Stimulated activated CD8-positive, alpha-beta memory T cell treated with anti-CD3 and anti-CD28 coated beads, Interleukin-2, amount 100 ng/mL, for 1 hour (primary cell): ENCODE measurements at places on chromosomes 12 and 14.

DNA sequence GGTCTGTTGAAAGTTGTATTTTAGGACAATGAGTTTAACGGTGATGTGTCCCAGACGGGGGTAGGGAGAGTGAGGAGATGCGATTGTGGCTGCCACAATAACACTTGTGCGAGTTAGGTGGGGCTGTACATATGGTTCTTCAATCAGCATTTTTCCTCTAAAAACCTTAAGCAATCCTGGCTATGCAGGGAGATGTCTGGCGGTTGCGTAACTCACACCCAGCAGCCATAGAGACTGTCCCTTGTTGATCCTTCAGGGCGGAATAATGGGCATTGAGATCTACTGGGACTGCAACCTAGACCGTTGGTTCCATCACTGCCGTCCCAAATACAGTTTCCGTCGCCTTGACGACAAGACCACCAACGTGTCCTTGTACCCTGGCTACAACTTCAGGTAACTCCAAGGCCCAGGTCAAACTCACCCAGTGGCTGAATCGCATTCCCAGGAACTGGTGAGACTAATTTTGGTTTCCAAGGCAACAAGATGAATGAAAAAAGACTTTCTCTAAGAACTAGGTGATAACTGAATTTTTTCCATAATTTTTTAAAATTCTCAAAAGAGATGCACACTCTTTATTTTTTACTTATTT lies 34.6 kb downstream of the P2RX7 start:
- no peak for DNase-seq

GRCh38 chr12:5997260-5997659 lies 52.2 kb upstream of the ANO2 start:
- no peak for DNase-seq

- DNase-seq, result no peak
Observed at GRCh38 chr12:26690601-26691000, 142.4 kb downstream of the ITPR2 start.

GRCh38 chr12:7075939-7076338 lies 15.4 kb downstream of the C1S start:
- no peak for DNase-seq

DNA sequence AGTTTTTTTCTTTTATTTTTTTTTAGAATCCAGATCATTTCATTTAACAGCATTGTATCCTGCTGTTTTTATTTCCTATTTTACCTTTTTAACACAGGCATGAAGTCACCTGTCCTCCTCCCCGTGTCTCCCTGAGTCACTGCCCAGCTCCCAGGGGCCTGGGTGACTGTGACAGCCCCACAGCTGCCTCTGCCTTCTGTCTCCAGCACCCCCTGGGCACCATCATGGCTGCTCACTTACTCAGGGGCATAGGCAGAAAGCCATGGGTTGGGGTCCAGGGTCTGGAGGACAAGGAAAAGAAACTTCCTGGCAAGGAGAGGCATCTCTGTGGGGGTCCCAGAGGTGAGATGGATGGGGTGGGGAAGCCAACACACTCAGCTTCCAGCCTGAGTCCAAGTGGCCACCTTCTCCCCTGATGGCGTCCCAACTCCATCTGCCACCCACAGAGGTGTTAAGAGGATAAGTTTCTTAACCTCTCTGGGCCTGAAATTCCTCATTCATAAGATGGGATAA lies 25.3 kb downstream of the TMEM63C start:
- no peak for DNase-seq

DNA sequence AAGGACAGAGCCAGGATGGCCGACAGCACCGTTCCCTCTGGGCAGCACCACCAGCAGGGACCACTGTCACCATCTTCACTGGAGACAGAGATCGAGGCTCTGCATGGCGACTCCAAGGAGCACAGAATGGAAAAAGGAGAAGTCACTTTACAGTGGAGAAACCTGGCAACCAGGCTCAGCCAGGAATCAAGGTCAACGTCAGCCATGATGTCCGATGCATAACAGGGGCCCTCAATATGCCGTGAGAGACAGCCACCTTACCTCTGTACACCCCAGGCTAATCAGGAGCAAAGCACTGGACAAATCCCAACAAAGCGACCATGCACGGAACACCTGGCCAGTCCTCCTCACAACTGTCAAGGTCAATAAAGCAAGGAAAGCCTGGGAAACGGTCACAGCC lies 20.6 kb upstream of the SFSWAP start:
- no peak for DNase-seq

DNA sequence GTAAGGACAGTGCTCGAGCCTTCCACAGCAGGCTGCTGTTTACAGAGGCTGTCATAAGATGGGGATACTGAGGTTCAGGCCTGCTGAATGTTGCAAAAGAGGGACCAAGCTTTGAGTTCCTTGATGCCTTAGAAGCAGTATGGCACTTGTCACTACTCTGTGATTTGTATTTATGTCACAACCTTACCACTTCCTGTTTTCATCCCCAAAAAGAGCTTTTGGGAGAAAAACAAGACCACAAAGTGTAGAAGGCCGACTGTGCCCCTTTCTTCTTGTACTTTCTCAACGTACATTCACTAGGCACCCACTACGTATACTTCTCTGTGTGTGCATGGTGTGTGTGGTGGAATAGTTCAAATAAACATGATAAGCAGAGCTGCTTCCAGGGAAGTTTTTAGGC lies 90.1 kb downstream of the DRAM1 start:
- no peak for DNase-seq

GRCh38 chr14:70707138-70708038 lies 65.7 kb downstream of the TTC9 start:
- DNase-seq, result no peak

DNA sequence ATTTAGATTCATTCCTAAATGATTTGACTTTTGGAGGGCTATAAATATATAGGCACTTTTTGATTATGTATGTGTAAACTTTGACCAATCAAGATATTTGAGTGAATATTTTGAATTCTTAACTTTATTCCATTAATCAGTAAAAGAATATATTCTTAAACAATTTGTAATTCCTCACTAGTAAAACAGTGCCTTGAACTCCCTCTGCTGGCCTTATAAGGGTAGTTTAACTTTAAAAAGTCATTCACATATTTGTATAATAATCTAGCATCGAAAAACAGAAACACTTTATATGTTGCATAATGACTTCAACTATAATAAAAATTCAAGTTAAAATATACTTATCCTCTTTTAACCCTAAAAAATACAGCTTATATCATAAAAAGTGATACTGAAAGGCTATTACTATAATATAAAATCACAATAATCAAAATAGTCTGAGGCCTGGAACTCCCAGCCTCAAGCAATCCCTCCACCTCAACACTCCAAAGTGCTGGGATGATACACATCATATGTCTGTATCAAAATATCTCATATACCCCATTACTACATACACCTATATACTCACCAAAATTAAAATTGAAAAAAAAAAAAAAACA lies 31.2 kb downstream of the CCDC59 start:
- DNase-seq, result no peak

- no peak for DNase-seq
Observed at GRCh38 chr14:50978888-50979287, 34.6 kb upstream of the PYGL start.

- no peak for DNase-seq
Observed at GRCh38 chr14:98230411-98230810, 1041.6 kb downstream of the BCL11B start.

GRCh38 chr12:86230516-86231146 lies 25.6 kb downstream of the MGAT4C start:
- no peak for DNase-seq

- DNase-seq, result no peak
Observed at GRCh38 chr12:112017041-112017440, 3.8 kb downstream of the ERP29 start.
